T-cell (primary cell): ENCODE measurements at places on chromosomes 2 and 18. TPM values are rescaled to one million over a fixed set of nuclear protein-coding genes. Genes with fewer than 3 reads are reported as not detected.
A peak's percentile ranks its signal among the peaks of the same experiment; 100 is the strongest.

GRCh38 chr2:100625717-100626116 is 62.9 kb downstream of the PDCL3 start:
- H3K4me3 ChIP-seq = no peak overlapping the region
- H3K27ac ChIP-seq = no peak overlapping the region
- H3K4me1 ChIP-seq = peaks cover 14% of the 10 kb centered on the region
- H3K27me3 ChIP-seq = no peaks in the 10 kb centered on the region
- H3K36me3 ChIP-seq = no peaks in the 10 kb centered on the region
- DNase-seq = no peak

DNA sequence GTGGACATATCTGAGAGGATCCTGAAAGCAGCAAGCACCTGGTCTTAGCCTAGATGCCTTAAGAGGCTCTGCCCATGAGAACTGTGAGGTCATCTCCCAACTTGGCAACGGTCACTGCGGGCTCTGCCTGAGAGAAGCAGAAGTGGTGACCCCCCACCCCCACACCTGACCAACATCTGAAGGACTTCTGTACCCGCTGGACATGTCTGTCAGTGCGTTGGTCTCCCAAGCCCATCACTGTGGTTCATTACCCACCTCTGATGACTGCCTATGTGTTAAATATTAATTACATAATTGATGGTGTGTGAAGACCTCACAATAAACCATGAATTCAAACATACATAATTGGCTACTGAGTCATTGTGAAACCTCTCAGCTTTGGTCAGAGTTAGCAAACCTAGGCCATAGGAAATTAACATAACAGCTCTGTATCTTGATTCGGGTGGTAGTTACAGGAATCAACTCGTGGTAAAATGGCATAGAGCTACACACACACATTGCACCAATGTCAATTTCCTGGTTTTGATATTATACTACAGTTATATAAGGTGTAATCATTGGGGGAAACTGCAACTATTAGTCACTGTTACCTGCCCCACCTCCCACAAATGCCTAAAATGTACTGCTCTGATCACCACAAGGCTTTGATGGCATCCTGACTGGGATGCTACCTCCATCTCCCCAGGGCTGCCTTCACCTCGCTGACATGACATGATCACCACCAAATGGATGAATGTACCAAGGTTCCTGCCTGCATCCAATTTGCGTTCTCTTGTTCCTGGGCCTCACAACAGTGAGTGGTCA is 4.3 kb upstream of the GALNT1 start:
- no peak overlapping the region for H3K4me3 ChIP-seq
- peaks cover 12% of the 10 kb centered on the region for H3K4me1 ChIP-seq
- no peaks in the 10 kb centered on the region for H3K36me3 ChIP-seq
- no peaks in the 10 kb centered on the region for H3K27me3 ChIP-seq
- no peak for DNase-seq
- H3K27ac ChIP-seq = no peak overlapping the region

DNA sequence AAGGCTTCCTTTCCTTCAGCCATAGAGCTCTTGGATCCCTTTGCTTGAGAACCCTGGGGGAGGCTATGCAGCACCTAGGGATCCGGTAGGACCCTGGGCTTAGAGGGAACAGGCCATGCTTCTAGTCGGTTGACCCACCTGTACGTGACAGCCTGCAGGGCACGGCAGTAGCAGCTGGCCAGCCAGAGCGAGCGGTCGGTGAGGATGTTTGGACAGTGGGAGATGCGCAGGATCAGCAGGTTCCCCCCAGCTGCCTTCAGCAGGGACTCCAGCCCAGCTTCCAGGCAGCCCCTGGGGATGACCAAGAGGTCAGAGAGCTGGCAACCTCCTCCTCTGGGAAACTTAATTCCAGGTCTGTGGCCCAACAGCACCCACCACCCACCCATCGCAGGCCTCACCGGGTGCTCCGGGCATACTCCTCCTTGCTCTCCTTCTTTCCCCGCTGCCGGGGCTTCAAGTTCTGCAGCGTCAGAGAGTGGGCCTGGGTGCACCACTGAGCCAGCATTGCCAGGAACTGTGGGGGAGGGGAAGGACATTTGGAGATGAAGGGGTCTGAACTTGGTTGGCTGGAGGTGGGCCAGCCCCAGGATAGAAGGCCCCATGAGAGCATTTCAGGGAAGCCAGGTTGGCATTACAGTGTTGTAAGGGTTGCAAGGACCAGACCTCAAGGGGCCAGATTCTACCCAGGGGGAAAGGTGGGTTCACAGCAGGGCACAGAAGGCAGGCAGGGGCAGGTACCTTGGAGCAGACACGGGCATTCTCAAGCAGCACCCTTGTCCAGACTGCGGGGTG is 20.5 kb downstream of the FBXO41 start:
- peaks cover 5% of the 10 kb centered on the region for H3K4me1 ChIP-seq
- H3K27ac ChIP-seq = no peak overlapping the region
- DNase-seq = no peak
- peaks cover 14% of the 10 kb centered on the region for H3K36me3 ChIP-seq

DNA sequence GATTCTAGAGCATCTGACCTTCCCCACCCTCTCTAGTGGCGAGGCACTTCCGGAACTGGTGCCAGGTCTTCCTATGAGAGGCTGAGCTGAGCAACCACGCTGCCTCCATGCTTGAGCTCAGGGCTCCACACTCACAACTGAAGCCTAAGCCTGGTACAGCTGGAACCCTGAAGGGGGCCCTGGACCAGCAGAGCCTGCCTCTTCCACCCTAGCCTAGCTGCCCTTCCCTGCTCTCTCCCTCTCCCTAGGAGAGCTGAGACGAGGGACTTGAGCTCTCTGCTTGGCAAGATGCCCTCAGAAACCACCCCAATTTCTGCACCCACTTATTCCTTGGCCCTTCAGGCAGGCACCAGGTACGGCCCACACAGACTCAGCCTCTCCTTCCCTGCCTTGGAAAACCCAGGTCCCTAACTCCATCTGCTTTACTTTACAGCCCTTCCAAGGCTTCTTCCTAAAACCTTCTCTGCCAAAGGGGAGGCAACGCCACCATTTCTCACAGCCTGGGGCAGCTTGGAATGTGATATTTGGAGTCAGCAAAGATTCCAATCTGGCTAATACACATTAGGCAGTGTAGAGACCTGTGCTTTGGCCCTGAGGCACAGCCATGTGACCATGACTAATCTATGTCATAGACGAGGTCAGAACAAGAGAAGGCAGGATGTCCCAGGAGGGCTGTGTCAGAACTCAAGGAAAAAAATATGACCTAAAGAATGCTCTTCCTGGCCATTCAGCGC is 18.8 kb downstream of the COX7A2L start:
- H3K4me3 ChIP-seq = no peak overlapping the region
- DNase-seq = no peak
- H3K27me3 ChIP-seq = no peaks in the 10 kb centered on the region
- H3K4me1 ChIP-seq = no peaks in the 10 kb centered on the region

- no peak overlapping the region for H3K27ac ChIP-seq
- H3K4me1 ChIP-seq = no peaks in the 10 kb centered on the region
- peaks cover 13% of the 10 kb centered on the region for H3K36me3 ChIP-seq
- no peaks in the 10 kb centered on the region for H3K27me3 ChIP-seq
- DNase-seq = no peak
- H3K4me3 ChIP-seq = no peak overlapping the region
Observed at GRCh38 chr2:221431477-221431876, 140.6 kb downstream of the EPHA4 start.

DNA sequence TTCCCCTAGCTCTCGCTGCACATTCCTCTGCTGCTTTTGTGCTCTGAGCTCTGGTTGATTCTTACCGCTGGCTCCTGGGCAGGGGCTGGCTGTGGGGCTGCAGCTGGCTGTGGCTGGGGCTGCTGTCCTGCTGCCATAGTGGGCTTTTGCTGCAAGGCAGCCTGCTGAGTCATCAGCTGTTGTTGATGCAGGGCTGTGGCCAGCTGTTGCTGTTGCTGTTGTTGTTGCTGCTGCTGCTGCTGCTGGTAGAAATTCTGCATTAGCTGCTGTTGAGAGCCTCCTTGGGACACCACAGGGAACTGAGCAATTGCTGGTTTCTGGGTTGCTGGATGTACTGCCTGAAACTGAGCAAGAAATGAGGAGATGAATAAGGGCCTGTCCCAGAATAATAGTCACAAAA is 77.2 kb upstream of the NFU1 start:
- no peaks in the 10 kb centered on the region for H3K27me3 ChIP-seq
- no peak overlapping the region for H3K27ac ChIP-seq
- no peaks in the 10 kb centered on the region for H3K4me1 ChIP-seq
- no peak overlapping the region for H3K4me3 ChIP-seq

GRCh38 chr18:9333441-9334328 is 888 bp upstream of the TWSG1 start:
- H3K4me1 ChIP-seq = peaks cover 4% of the 10 kb centered on the region
- DNase-seq = peak; percentile 18
- peak overlapping the region; percentile 70 for H3K4me3 ChIP-seq
- H3K27me3 ChIP-seq = no peaks in the 10 kb centered on the region
- no peaks in the 10 kb centered on the region for H3K36me3 ChIP-seq
- H3K27ac ChIP-seq = peak overlapping the region; percentile 54

DNA sequence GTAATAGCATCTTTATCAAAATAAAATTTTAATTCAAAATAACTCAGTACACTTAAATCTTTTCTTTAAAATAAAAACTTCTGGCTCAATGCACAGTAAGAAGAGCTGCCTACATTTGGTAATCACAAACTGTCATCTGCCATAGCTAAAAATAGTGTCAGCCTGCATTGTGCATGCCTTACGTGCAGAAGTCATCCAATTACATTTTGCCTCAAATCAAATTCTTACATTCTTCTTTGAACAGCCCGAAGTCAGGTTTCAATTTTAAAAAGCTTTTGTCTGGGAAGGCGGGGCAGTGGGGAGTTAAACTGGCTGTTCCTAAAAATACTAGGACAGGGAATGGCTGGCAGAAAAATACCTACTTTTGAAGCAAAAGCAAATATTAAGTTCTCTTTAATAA is 51.1 kb downstream of the RTN4 start:
- no peak for DNase-seq
- H3K27me3 ChIP-seq = no peaks in the 10 kb centered on the region

DNA sequence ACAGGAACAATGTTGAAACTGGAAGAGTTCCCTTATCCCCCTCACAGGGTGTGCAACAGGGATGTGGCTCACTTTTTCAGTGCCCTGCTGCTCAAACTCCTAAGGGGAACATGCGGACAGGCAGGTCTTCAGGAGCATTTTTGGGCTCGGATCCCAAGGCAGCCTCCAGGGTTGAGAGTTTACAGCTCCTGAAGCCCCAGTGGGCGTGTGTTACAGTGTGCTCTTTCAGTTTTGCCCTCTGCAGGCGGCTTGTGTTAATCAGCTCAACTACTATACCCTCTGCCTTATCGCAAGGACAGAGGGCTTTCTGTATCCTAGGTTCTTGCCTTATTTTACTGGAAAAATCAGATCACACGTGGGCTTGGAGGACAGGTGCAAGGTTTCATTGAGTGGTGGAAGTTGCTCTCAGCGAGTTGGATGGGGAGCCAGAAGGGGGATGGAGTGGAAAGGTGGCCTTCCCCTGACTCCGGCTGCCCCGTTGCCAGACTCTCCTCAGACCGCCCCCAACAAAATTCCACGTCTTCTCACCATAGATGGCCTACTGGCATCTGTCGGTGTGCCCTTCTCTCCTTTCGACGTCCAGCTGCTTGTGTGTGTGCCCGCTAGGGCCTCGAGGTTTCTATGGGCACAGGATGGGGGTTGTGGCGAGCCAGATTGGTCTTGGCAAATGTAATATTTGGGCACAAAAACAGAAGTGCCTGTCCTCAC is 541.9 kb downstream of the TMX3 start:
- H3K4me3 ChIP-seq = no peak overlapping the region
- no peaks in the 10 kb centered on the region for H3K4me1 ChIP-seq
- H3K36me3 ChIP-seq = no peaks in the 10 kb centered on the region
- no peaks in the 10 kb centered on the region for H3K27me3 ChIP-seq
- H3K27ac ChIP-seq = no peak overlapping the region

DNA sequence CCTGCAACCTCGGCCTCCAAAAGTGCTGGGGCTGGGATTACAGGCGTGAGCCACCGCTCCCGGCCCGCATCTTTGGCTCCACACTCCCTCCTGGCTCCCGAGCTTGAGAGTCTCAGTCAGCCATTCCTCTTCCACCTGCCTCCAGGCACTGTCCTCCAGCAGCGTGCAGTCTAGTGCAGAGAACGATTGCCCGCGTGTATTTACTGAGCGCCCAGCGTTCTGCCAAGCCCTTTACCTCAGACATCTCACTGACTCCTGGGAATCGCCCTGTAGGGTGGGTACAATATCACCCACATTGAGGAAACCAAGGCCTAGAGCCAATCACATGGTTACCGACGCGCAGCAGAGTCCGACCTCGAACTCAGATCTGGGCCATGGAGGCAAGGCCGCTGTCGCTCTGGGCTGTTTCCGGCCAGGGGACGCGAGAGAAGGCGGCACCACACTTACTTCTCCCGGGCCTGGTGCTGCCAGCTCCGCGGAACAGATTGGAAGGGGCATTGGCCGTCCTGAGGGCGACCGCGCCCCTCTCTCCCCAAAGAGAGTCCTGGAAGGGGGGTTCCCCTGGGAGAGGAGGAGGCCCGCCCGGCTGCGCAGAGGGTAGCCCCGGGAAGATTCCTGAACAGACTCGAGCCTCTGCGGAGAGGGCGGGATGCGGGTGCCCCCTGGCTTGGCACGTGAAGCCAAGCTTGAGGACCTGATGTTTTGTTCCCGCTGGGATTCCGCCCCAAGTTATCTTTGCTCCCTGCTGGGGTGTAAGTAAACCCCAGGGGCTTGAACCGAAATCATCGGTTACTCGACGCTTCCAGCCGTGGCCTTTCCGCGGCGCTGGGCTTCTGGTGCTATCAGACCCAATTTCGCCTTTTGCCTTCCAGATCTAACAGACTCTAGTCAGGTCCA is 5.2 kb upstream of the DLX2 start:
- no peak for DNase-seq
- peaks cover 50% of the 10 kb centered on the region for H3K4me1 ChIP-seq
- no peaks in the 10 kb centered on the region for H3K36me3 ChIP-seq
- no peak overlapping the region for H3K4me3 ChIP-seq
- H3K27me3 ChIP-seq = peaks cover 20% of the 10 kb centered on the region

DNA sequence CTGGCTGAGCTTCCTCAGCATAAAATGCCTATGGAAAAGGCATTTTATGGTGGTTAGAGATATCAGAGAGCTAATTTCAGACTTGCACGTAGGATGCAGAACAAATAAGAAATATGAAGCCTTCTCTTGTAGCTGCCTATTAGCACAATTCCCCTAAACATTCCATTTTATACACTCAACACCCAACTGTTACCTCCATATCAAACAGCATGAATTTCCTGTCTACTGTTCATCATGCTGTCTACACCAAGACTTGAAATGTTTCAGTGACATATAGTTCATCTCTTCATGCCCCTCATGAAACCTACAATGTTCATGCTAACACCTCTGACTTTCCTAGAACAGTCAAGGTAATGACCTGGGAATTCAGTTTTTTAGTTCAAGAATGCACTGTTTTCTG is 249.9 kb downstream of the PIEZO2 start:
- H3K27ac ChIP-seq = no peak overlapping the region
- H3K36me3 ChIP-seq = no peaks in the 10 kb centered on the region
- H3K4me3 ChIP-seq = no peak overlapping the region
- DNase-seq = no peak
- H3K27me3 ChIP-seq = no peaks in the 10 kb centered on the region

- no peak overlapping the region for H3K4me3 ChIP-seq
- DNase-seq = no peak
- no peaks in the 10 kb centered on the region for H3K27me3 ChIP-seq
- no peaks in the 10 kb centered on the region for H3K36me3 ChIP-seq
Observed at GRCh38 chr2:211077216-211077767, 520.9 kb downstream of the CPS1 start.

The NCKAP5 gene
- 0.06 TPM for total RNA-seq

The MATN3 gene
- total RNA-seq = 0.23 TPM

The SERPINB13 gene
- total RNA-seq = not detected

The WNT10A gene
- 7.7 TPM for total RNA-seq

The KHK gene
- 9.1 TPM for total RNA-seq

The CCDC138 gene
- 6.2 TPM for total RNA-seq
